ENCODE measurements at places on chromosomes 3 and 15.

DNA sequence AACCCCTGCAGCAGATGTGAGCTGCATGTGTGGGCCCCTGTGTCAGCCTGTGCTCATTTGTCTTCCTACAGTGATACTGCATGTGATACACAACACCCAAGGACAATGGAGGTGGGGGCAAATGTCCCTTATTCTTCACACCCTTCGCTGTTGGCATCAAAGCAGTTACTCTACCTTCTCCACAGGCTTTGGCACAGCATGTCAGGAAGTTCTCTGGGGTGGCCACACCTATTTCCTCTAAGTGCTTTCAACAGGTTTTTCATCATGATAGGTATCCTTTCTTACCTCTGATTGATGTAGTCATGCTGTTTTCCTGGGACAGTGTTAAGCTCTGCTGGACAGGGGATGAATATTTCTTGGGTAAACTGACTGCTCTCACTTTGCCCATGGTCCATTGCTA lies 29.5 kb downstream of the ZNF662 start:
- DNase-seq, result no peak

DNA sequence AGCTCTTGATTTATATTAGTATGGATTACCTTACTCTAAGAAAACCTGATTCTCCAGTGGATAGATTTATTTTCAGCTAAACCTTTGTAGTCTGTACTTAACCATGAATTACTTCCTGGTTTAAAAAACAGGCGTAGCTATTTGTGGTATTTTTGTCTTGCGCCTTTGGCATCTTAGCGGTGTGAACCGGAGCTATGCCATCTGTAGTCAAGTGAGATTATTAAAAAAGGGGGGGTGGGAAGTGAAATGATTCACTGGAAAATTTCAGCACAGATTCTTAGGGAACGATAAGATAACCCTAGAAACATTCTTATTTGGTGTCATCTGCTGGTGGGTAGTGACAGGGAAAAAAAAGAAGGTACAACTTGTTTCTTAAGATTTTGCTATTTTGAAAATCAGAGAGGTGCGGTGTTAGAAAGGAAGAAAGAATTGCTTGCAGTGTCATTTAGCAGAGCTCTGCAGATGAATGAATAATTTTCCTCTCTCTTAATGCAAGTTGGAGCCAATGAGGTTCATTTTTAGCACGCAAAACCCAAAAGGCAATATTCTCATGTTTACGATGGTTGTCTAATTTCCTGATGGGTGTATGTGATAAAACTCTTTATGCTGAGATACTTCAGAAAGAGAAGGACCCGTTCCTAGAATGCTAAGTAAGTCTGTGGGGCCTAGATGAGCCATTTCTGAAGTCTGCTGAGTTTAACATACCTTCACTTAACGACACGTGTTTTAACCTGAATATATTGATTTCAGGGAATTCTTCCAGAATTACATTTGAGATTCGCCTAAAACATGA lies 44.0 kb downstream of the PSMD6 start:
- no peak for DNase-seq

DNA sequence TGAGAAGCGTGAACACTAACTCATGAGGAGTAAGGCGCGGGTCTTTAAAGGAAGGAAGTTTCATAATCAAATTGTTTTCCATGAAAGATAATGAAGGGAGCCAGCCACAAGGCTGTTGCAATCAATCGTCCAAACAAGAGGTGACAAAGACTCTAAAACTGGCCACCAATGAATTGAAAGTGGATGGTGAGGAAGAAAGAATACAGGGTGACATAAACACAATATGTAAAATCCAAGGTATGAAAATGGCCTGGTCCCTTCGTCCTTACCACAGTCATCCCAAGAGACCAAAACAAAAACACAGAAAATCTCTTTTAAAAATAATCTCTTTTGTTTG lies 12.0 kb downstream of the CD86 start:
- DNase-seq, result no peak

DNA sequence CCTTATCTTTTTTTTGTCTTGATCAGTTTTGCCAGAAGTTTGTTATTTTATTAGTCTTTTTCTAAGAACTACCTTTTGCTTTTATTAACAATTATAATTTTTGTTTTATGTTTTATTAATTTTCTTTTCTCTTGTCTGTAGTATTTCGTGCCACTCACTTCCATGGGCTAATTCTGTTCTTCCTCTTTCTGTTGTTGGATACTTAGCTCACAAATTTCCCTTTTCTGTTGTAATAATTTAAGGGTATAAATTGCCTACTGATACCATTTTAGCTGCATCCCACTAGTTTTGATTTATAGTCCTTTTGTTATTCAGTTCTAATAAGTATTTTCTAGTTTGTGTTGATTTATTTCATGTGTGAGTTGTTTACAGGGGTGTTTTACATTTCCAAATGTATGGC lies 48.6 kb downstream of the SNRK start:
- DNase-seq, result no peak

DNA sequence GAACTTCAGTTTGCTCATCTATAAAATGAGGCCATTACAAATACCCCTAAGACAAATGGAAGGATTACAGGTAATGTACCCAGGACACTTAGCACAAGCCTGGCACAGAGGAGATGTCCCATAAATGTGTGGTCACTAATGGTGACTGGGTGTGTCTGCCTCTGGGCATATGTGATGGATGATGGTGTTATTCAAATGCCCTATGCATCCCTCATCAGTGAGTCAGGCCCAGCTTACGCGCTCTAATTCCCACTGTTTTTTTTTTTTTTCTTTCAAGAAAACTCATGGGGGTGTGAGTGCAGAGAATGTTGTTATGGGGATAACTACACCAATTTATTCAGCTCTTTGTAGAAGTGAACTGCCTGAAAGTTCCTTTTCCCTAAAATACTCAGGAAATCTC lies 23.6 kb upstream of the KIF23 start:
- no peak for DNase-seq

GRCh38 chr3:20054549-20054987 lies 14.3 kb downstream of the KAT2B start:
- peak; percentile 29 for DNase-seq

- no peak for DNase-seq
Measured at GRCh38 chr3:98359993-98360675, 6.5 kb downstream of the OR5K4 start.

DNA sequence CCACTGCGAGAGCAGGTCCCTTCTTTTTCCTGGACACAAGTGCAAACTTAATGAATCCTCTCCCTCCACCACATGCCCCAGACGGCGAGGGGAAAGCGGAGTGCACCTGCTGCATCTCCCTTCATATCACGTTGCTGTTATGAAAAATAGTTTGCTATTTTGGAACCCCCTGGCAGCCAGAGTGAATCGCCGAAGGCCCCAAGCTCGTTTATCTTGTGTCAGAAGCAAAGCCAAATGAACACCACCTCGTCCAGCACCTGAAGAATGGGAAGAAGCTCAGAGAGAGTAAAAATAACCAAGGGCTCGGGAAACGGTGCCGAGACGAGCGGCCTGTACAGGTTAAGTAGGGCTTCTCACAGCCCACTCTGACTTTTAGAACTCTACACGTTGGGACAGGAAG lies 394.6 kb upstream of the RORA start:
- DNase-seq, result no peak

DNA sequence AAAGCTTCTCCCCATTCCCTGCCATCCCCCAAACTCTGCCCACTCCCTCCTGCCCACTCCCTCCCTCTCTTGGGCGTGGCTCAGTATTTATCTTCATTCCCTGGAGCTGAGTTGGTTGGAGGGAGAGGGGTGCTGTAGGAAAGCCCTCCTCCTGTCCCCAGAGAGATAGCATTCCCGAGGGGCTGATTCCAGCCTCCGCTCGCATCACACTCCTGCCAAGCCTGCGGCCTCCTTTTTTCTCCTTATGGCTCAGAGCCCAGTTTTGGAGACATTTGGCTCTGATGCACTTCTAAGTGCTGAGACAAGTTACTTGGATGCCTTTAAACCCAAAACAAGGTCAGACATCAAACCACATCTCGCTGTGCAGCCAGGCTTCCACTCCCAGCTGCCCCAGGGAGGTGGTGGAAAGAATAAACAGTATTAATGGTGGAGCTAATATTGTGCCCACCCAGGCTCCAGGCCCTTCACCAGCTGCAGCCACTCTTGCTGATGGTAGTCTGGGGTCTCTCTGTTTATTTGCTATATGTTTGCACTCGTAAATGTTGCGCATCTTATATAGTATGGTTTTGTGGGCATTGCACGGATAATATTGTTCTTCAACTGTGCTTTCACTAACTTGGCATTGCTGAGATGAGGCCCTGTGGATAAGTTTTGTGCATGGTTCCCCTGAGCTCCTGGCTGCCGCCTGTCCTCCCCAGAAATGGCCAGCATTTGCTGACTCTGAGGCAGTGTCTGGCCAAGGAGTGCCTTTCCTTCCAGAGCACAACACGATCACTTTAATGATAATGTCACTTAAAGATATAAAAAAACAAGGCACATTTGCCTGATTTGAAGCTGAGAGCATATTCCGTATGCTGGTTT lies 157.2 kb downstream of the LRRC28 start:
- no peak for DNase-seq

DNA sequence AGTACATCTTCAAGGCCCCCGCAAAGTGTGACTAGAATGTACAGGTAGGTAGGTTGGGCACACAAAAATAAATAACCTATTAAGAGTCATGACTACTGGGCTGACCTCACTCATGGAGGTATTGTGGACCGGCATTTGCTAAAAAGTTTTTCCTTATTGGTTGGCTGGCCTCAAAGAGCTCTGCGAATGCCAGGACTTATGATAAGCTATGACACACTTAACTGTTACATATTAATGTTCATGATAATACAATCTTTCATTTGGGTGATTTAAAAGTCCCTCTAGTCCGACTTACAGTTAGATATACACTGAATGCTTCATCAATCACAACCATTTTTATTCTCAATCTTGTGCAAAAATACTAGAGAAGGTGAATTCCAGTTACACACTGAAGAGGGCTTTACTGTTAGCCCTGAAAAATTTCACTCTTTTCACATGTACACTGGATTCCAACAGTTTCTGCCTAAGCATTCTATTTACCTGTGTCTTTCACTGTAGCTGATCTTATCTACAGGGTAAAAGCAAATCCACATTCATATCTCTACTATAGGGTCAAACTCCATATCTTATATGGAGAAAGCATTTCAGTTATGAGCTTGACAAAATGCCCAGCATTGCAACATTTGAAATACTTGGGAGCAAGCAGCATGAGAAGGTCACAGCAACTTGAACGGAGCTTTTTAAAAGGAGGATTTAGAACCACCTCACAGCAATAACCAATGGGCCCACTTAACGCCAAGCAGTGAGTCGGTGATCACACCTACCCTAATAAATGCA lies 329.1 kb downstream of the FOXP1 start:
- DNase-seq, result no peak

- no peak for DNase-seq
Measured at GRCh38 chr3:166388321-166388720, 551.1 kb upstream of the BCHE start.

GRCh38 chr15:26294059-26294689 lies 431.0 kb upstream of the ATP10A start:
- DNase-seq, result no peak

- no peak for DNase-seq
Measured at GRCh38 chr3:45035441-45036301, 9.6 kb downstream of the CLEC3B start.

Measured in stimulated activated CD4-positive, alpha-beta T cell treated with anti-CD3 and anti-CD28 coated beads, Interleukin-1b, Interleukin-23, amount 100 ng/mL, for 4 hours (primary cell).